ENCODE measurements at places on chromosomes 5 and 9.

- DNase-seq, result no peak
Observed at GRCh38 chr5:59582746-59583145, 310.8 kb downstream of the PDE4D start.

- DNase-seq, result no peak
Observed at GRCh38 chr5:174317256-174317894, 271.9 kb downstream of the NSG2 start.

GRCh38 chr5:128535251-128535650 is 2.8 kb downstream of the FBN2 start:
- no peak for DNase-seq

- DNase-seq, result no peak
Observed at GRCh38 chr9:125515983-125516940, 190.7 kb downstream of the MAPKAP1 start.

- no peak for DNase-seq
Observed at GRCh38 chr5:154498591-154498990, 20.6 kb upstream of the HAND1 start.

Data from stimulated activated CD4-positive, alpha-beta T cell treated with anti-CD3 and anti-CD28 coated beads, Interleukin-15, amount 100 ng/mL, for 48 hours (primary cell).